ENCODE measurements at places on chromosomes 3 and 15.

DNA sequence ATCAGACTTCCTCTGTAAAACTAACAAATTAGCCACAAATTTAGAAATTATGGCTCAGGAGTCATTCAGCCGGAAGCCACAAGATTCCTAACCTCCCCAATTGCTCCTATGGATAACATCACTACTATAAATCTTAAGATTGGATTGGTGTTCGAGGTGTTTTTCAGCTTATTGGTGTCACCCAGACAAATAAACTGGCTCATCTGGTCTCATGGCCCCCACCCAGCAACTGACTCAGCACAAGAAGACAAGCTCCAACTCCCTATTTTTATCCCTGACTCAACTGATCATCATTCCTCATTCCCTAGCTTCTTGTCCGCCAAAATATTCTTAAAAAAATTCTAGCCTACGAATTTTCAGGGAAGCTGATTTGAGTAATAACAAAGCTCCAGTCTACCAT, 135.1 kb upstream of the STRIT1 start:
- DNase-seq: peak; percentile 87

DNA sequence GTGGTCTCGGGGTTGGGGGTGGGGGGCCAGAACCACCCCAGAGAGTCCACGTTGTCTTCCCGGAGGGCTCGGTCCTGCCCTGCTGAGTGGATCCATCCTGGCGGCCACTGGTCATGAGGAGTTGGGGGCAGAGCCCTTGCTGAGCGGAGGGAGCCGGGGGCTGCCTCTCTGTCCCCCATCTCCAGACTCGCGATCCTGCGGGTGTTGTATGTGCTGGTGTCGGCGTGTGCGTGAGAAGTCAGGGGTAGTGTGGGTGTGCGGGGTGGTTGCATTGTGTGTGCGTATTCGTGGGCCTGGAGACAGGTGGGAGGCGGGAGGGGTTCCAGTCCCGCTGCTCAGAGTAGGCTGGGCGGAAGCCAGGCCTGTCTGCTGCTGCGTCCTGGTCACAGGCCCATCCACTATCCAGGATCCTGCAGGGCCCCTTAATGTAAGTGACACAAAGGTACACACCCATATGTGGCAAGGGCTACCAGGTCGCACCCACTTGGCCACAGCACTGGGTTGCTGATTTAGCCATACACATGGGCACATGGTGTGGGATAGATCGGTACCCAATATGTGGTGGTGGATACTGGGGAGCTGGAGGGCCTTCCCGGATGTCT, 30.7 kb downstream of the NBEAL2 start:
- no peak for DNase-seq

- DNase-seq: no peak
Measured at GRCh38 chr3:57252404-57252803, 24.9 kb downstream of the APPL1 start.

DNA sequence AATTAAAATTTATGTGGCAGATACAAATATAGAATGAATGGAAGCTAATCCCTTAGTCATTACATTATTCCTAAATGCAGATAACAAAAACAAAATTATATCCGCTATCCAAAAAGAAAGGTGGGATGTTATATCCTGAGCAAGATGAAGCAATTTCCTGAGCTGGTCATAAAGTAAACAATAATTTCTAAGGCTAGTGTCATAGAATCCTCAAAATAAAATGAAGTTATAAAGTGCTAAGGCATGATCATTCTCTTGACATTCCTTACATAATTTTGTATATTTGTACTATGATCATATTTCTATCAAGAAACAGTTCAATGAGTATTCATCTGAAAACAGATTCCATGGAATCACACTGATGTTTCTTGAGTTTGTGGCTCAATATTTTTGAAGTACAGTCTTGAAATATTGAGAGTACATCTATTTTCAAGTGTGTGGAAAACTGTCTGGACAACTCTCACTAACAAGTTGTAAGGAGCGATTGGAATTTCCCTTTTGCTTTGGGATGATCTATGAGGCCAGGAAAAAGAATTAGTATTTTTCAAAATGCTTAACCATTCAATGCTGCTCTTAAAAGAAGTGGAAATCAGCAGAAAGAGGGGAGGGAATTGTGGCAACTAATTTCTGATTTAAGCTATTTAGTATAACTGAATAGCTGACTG, 92.4 kb downstream of the ABI3BP start:
- peak; percentile 36 for DNase-seq

DNA sequence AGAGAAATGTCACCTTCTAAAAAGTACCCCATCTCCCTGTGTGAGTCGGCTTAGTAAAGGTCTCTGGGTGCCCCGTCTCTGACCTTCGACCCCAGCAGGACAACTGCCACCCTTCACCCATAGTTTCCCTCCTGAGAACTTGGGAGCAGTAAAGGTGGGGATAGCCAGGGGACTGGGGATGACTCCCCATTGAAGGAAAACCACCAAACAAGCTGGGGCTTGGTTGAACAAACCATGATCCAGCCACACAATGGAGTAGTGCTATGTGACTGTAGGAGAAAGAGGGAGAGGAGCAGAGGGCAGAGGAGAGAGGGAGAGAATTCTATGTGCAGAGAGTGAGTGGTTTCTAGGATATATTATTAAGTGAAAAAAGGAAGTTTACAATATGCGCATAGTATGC, 33.7 kb downstream of the IDH3A start:
- no peak for DNase-seq

DNA sequence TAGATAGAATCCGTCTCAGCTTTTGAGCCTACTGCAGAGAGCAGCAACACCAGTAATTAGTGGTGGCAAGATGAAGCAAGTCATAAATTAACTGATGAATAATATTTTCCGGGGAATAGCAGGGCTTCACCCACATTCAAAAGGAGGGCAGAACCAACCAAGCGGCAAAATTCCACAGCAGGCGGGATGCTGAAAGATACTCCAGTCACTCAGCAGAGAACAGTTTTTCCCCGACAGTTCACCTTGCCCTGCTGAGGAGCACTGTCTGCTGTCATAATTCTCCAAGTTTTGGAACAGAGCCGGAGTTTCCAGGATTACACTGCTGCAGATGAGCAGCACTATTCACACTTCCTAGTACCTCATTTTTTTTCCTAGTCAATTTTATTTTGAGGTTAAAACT, 274.7 kb downstream of the CD47 start:
- no peak for DNase-seq

GRCh38 chr15:61151791-61152190, 77.3 kb downstream of the RORA start:
- no peak for DNase-seq

- DNase-seq: no peak
Measured at GRCh38 chr3:15148614-15149013, 49.7 kb upstream of the RBSN start.

GRCh38 chr3:48573973-48574585, 10.5 kb upstream of the UCN2 start:
- DNase-seq: no peak

GRCh38 chr15:80556694-80557367, 138.3 kb upstream of the ABHD17C start:
- peak; percentile 93 for DNase-seq

- no peak for DNase-seq
Measured at GRCh38 chr3:175399156-175399840, 540.2 kb downstream of the NAALADL2 start.

GRCh38 chr3:16311960-16312451, 47.0 kb downstream of the OXNAD1 start:
- peak; percentile 37 for DNase-seq

GRCh38 chr3:160141485-160142185, 83.6 kb upstream of the C3orf80 start:
- no peak for DNase-seq

- no peak for DNase-seq
Measured at GRCh38 chr3:82198009-82198408, 436.6 kb upstream of the GBE1 start.

- DNase-seq: no peak
Measured at GRCh38 chr3:167864552-167864874, 129.0 kb downstream of the SERPINI1 start.

GRCh38 chr3:69994919-69995318, 4.6 kb upstream of the SAMMSON start:
- DNase-seq: no peak

DNA sequence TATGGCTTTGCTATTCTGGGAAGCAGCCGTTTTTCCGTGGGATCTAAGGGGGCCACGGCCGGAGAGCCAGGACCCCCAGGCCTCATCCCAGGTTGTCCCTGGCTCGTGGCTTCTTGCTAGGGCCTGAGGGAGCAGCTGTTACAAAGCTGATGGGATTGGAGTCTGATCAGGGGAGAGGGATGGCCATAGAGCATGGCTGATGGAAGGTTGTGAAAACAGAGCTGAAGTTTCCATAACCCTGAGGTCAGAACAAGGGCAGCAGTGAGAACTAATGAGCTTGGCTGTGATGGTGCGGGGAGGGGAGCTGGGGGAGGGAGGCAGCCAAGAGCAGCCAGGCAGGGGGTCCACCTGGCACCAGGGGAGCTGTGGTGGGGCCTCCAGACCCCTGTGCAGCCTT, 63.0 kb downstream of the LINGO1 start:
- DNase-seq: no peak

GRCh38 chr15:32843219-32843815, 125.5 kb downstream of the GREM1 start:
- peak; percentile 85 for DNase-seq

DNA sequence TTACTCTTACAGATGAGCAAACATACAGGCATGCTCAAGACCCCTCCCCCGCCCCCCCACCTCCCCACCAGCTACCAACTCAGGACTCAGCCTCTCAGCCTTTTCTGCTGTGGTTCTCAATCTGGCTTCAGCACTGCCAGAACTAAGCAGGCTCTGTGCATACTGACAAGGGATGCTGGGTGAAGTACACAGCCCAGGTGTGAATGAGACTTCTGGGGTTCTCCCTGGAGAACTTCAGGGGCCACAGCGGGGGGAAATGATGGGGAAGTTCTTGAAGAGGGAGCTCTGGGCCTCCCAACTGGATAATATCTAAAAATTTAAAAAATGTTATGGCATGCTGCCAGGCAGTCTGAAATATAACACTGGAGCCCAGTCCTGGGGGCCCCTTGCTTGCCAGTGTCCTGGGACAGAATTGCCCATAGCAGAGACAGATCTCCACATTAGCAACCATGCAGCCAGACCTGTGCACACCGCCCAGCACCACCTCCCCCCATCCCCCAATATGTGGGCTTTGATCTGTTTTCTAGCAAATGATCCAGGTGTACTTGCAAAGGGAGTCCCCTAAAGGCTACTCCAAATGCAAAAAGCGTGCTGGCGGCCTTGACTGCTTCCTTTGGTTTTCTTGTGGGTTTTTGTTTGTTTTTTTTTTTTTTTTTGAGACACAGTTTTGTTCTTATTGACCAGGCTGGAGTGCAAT, 41.4 kb downstream of the PGPEP1L start:
- DNase-seq: peak; percentile 67

GRCh38 chr3:9402410-9403228, 5.2 kb downstream of the SETD5 start:
- peak; percentile 32 for DNase-seq

All from fibroblast of upper back skin (primary cell).